Choroid plexus epithelial cell (primary cell): ENCODE measurements at places on chromosomes 2 and 18.

DNA sequence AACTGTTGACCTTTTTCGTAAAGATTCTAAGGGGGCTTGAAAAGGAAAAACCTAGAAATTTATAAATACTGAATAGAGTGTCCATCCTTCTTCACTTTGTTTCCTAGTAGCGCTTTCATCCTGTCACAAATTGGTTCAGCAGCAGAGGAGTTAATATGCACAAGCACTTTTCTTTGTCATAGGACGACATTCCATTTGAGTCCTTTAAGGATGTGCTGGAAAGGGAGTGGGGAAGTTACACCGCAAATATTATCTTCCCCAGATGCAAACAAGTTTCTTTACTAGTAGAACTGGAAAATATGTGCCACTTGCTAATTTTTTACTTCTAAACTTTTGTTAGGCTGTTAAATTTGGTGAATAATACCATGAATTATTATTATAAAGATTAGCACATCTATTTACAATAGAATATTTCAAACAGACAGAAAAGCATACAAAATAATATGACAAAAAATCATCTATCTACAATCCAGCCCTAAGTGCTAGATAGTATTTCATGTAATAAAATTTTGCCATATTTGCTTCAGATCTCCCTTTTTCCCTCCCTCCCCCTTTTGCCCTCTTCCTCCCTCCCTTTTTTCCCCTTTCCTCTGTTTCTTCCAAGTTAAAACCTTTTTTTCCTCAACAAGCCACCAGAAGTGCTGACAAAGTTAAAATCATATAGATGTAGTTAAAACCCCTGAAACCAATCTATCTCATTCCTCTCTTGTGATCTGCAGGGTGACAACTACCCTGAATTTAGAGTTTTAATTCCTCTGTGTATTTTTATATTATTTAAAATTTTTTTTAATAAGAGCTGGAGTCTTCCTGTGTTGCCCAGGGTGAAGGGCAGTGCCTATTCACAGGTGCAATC, 50.5 kb upstream of the MAP4K3 start:
- peak; percentile 67 for DNase-seq

DNA sequence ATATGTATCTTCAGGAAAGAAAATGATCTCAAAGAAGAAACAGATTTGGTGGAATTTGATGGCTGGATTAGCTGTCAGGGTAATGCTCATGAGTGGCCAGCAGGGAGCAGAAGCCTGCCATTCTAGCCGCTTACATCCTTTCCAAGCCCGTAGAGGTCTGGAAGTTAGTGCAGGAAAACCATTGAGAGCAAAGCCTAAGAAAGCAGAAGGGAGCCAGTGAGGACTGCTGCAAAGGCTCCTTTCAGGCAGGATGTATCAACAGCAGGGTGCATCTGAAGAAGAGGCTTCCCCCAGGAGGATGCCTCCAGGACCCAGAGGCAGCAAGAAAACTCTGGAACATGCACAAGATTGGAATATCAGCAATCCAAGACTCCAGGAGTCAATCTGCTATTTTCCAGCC, 22.9 kb upstream of the LBH start:
- DNase-seq: peak; percentile 91

- DNase-seq: no peak
These were observed 402.4 kb downstream of the SATB2 start for GRCh38 chr2:199055336-199055735.

GRCh38 chr2:19685731-19686130, 216.1 kb downstream of the TTC32 start:
- DNase-seq: peak; percentile 9

- DNase-seq: no peak
These were observed 69.8 kb upstream of the FHL2 start for GRCh38 chr2:105468582-105469042.
